ENCODE measurements at places on chromosomes 3 and 15.

DNA sequence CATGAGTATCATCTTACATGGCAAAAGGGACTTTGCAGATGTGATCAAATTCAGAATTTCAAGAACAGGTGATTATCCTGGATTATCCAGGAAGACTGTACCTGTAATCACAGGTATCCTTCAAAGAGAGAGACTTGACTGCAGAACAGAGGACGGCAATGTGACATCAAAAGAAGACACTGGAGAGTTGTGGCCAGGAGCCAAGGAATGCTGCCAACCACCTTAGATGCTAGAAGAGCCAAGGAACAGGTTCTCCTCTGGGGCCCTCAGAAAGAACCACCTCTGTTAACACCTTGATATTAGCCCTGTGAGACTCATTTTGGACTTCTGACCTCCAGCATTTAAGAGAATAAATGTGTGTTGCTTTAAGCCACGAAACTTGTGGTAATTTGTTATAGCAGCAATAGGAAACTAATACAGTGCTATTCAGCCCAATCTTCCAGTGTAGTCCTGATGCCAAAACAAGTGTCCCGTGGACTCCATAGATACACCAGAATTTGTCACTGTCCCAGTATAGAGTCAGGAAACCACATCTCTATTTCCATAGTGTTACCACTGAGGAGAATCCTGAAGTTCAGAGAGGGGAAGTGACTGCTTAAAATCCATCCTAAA, 330.6 kb upstream of the TLE3 start:
- no peak for DNase-seq

DNA sequence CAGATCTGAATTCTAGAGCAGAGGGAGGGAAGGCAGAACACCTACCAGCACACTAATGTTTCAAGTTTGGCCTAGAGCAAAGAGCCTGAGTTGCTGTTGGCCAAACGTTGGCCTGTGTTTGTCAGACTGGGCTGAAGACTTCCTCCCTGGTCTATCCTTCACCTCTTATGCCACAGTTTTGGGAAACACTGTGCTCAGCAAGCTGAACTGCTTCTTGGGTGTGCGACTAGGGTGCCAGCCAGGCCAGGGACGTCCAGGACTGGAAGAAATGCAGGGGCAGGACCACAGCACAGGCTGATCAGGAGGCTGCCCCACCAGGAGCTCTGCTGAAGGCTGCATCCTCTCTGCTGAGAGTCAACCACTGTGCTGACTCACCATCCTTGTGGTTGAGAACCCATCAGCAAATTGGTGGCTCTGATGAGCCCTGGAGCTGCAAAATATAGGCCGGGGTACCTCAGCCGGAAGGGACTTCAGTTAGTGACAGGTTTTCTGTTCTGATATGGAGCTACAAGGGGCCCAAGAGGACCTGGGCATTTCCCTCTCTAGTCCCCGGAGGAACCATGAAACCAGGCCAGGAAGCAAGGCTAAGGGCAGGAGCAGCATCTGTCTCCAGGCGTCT, 131.6 kb upstream of the RASGRP1 start:
- no peak for DNase-seq

DNA sequence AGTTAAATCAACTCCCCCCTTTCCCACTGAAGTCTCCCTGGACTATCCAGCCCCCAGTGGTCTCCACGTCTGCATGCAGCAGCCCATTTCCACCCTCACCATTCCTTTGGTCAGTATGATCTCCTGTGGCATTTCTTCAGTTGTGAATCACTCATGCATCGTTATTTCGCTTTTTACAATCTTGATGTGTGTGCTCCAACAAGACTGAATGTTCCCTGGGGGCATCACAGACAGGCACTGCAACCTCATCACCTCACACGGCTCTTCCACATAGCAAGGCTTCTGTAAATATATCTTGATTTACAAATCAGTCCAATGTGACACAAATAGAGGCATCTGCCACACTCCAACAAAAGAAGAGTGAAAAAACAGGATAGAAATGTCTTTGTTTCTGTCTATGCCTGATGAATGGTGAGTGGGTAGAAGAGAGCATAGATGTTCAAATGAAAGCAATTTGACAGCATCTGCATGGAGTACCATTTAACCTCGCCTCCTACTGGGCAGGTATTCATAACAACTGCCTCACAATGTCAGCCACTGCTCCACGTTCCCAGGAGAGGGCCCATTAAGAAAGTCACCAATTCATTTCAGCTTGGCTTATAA, 5.2 kb downstream of the HEG1 start:
- DNase-seq: peak; percentile 33

- no peak for DNase-seq
Measured at GRCh38 chr3:56836276-56837163, 34.8 kb upstream of the ARHGEF3 start.

GRCh38 chr3:113685956-113686721, 10.3 kb downstream of the USF3 start:
- no peak for DNase-seq

DNA sequence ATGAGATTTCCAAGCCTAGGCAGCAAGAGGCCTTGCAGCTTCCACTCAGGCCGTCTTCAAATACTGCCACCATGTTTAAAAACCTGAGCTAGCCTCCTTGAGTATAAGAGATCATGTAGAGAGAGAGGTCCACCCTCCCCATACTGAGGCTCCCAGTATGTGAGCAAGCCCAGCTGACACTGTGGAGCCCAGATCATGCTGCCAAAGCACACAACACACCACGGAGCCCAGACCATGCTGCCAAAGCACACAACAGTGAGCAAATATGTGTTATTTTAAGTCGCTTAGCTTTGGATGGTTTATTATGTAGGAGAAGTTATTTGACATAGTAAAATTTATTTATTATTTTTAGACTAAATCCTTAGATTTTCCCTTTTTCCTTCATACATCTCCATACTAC, 333.7 kb downstream of the CTNNB1 start:
- DNase-seq: no peak

DNA sequence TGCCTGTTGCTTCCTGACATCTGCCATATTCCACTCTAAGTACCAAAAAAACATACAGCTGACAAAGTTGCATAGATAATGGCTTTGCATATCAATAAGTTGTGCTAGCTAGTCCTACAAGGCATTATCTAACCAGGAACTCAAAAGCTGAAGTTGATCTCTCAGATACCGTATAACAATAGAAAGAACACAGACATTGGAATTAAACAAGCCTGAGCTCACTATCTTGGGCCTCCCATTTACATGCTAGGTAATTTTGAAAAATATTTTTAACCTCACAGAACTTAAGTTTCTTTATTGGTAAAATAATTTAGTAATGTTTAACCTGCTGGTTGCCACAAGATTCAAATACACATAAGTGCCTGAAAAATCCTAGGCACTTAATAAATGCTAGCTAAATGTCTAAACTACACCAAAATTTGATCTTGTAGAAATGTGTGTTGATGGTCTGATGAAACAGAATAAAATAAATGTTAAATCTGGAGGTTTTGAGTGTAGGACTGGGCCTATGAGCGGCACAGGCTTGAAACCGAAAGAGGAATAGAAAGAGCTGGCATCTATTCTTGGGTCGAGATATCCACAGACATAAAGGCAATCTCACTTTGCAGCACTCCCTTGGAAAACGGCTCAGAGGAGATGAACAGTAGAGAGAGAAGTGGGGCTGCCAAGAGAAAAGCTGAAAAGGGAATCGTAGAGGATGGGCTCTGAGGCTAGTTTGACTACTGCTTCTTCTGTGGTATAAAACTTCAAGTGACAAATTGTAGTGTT, 29.9 kb upstream of the TTC14 start:
- no peak for DNase-seq

DNA sequence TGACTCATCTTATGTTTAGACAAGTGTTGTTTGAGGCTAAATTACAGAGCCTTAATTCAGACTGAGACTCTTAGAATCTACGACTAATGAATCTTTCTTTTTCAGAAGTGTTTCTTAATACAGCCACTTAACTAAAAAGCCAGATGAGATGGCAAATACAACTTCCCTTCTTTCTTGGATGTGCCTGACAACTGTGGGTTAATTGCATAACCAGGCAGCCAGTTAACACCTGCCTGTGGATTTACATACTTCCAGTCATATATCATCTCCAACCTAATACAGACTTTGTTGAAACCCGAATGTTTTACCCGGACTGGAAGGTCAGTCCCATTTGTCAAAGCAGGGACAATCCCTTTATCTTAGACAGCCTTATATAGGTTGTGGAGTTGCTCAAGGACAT, 297.6 kb downstream of the VPS13C start:
- no peak for DNase-seq

- no peak for DNase-seq
Measured at GRCh38 chr3:20056725-20057611, 16.7 kb downstream of the KAT2B start.

- DNase-seq: peak; percentile 75
Measured at GRCh38 chr3:63912768-63913588, 795 bp upstream of the SCAANT1 start.

- DNase-seq: no peak
Measured at GRCh38 chr3:113170771-113171170, 40.6 kb upstream of the BOC start.

- no peak for DNase-seq
Measured at GRCh38 chr3:25663347-25663868, 1.3 kb downstream of the TOP2B start.

DNA sequence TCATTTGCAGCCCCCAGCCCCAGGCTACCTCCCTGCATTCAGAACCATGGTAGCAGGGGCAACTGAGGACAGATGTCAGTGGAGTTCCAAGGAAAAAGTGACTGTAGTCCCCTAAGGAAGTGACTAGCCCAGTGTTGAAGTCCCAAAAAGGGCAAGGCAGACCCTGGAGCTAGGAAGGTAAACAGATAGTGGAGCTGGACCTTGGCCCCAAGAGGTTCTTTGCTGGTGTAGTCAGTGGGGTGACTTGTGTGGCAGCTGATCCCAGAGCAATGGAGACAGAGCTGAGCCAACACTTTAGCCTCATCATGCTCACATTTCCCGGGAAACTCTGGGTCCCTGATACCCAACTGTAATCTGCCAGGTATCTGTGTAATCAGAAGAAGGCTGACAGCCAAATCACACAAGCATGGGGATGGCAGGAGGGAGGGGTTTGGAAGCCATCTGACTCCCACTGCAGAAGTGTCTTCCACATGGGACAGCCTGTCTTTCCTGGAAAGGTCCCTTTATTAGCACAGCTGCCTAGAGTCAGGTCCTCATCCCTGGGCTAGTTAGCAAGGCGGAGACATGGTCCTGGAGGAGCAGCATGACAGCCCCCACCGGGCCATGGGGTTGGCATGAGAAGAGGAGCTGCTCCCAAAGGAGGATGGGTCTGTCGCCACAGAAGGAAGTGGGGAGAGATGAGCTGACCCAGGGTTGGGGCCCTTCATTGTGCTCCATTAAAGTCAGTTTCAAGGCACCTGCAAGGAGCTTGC, 39.8 kb downstream of the PXYLP1 start:
- peak; percentile 58 for DNase-seq

DNA sequence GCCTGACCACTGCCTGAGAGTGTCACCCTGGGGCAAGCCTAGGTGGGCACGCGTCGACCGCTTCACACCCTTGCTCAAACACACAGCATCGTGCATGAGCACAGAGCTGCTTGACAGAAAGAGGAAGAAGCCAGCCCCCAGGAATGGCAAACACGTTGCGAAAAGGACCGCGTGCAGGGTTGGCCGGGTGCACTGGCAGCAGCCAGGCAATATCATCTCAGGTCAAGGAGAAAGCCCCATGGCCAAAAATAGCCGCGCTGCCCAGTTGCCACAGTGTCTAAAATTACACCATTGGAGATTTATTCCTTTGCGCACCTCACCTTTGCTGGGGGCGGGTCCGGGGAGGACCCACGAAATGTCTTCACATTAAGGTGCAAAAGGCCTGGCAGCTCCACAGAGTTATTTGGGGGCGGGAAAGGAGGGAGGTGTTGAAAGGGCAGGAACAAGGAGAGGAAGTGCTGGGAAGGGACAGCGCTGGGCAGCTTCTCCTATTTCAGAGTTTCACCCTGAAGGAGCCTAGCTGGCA, 44.7 kb upstream of the NR2F2 start:
- DNase-seq: no peak

DNA sequence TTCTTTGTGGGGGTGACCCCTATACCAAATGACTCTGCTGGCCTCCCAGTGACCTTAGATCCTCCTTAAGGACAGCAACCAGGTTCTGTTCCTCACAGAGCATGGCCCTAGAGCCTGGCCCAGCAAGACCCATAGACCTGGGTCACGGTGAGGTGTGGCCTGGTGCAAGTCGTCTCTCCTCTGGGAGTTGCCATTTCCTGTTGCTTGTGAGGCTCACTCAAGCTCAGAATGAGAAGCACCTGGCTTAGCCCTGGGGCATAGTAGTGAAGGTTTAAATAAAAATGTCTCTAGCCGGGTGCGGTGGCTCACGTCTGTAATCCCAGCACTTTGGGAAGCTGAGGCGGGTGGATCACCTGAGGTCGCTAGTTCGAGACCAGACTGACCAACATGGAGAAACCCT, 131.3 kb downstream of the SMAD6 start:
- no peak for DNase-seq

DNA sequence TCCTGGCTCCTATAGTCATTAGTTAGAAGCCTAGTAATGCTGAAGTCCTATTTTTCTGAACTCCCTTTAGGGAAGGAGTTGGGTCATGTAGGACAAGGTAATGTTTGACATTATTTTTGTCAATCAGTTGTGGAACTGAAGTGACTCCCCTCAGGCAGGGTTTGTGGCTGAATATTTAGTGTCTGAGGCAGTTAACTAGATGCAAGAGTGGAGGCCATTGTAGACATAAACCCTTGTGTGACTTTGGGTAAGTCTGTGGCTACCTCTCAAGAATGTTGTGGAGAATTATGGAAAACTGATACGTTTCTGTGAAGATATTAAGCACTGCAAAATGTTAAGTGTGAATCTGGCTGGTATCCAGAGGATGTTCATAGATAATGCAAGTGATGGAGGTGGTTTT, 125.2 kb upstream of the PHLDB2 start:
- DNase-seq: no peak

GRCh38 chr15:93985925-93986324, 245.4 kb upstream of the MCTP2 start:
- no peak for DNase-seq

- DNase-seq: no peak
Measured at GRCh38 chr3:176479248-176479647, 718.0 kb downstream of the TBL1XR1 start.

DNA sequence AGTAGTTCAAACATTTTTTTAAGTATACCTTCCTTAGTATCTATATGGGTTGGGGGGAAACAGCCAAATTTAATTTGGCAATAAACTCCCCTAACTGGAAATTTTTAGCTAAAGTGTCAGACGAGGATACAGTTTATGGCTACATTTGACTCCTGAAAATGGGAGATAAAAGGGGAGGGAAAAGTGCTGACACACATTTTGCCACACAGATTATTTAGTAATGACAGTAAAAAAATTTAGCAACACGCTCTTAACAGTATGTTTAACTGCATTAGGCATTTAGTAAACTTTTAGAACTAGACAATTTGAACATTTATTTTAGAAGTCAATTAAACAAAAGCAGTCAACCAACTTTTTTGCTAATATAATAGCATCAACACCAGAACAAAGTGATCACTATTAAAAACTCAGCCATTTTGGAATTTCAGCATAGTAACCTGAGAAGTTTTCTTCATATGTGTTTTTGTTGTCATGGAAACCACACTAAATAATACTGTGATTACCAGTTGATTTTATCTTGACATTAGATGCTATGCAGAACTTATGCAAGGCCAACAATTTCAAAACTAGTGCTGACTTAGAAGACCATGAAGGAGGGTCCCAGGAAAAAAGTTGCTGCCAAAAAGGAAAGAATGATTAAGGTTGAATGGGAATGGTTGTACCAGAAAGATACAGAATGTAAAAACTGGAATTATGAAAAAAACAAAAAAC, 47.0 kb upstream of the TFG start:
- no peak for DNase-seq

Measured in left forelimb (tissue), 1 donor.